Effector CD4-positive, alpha-beta T cell (primary cell): ENCODE measurements at places on chromosomes 2 and 18.

GRCh38 chr2:54409752-54410151, 46.4 kb upstream of the SPTBN1 start:
- no peak for DNase-seq

DNA sequence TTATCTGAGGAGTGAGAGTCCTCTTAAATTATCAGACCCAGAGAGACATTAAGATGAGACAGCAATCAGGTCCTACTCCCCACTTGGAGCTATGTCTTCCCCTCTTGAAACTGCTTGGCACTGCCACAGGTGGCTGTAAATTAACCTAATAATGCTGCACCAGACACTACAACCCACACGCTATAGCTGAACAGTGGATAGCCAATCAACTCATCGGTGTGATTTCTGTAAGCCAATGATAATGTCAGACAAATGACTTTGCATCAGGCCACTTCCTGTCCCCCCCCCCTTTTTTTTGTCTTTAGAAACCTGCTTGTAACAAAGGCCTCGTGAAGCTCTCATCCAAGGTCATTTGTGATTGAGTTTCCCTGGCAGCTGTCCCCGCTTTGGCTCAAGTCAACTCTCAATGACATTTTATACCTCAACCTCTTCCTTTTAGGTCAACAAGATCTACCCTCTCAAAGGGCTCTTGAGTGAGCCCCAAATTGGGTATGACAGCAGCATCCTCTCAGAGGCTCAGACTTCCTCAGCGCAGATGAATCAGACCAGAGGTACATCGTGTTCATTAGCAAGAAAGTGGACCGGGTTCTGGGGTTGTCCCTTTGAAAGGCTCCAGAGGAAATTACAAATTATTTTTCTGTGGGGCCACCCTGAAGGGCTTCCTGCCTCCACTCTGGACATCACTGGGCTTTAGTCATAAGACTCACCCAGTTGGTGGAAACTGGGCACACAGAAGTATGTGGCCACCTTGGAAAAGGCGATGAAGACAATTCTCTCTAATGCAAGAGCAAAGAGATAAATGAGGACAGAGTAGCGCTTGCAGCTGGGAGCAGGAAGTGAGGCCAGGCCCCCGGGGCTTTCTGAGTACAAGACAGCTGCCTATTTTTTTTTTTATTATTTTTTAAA, 73.6 kb downstream of the COPS8 start:
- no peak for DNase-seq

DNA sequence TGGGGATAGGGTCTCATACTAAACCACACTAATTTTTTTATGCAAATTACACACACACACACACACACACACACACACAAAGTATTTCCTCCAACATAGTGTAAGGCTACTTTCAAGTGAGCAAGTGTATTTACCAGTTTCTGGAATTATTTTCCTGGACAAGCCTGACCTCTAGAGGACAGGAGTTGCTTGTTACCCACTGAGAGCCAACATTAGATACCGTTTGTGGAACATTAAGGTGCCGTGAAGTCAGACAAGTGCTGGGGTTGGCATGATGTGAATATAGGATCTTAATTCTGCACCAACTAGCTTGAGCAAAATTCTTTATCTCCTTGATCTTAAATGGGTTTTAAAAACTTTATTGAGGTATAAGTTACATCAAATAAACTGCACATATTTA, 39.3 kb upstream of the SERPINB2 start:
- no peak for DNase-seq

- DNase-seq = no peak
Measured at GRCh38 chr2:96815326-96816126, 542 bp upstream of the CNNM3 start.

DNA sequence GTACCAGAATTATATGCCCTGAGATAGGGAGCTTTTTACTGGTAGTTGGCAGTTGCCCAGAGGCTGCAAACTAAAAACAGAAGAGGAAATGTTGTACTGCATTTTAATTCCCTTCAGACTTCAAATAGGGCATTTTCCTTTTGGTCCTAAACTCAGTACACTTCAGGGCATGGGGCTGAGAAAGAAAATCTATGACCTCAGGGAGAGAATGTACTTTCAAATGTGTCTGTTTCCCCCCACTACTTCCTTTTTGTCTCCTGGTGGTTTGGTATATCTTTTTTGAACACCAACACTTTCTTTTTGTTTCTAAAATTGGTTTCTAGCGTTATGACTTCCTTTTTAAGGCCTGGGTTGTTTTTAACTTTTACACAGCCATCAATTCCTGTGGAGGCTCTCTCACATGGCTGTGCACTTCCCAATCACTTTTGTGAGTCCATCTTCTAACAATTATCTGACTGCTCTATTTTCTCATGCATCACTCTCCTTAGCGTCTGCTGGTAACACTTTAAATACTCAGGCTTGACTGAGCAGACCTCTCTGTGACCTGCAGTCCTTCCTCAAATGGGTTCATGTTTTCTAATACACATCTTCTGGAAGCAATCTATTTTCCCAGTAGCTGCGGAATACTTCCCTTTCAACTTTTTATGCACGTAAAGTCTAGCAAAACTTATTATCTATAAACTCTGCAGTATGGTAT, 596.0 kb downstream of the LRP1B start:
- no peak for DNase-seq

- DNase-seq = no peak
Measured at GRCh38 chr18:25308381-25308780, 43.6 kb downstream of the ZNF521 start.

DNA sequence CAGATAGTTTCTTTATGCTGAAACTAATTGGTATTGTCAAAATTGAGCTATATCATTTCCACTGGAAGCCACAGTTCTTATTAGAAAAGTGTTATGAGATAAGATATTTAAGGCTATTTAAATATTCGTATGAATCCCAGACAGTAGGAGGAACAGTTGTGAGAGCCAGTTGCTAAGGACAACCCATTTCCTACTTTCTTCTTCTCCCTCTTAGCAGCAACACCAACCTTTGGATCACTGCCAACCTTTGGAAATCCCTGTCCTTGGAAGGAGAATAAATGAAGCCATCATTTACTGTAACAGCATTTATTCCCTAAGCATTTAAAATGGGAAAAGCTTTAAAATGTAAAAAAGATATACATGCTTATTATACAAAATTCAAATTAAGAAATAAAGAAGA, 85.8 kb downstream of the PLCL1 start:
- DNase-seq = no peak

DNA sequence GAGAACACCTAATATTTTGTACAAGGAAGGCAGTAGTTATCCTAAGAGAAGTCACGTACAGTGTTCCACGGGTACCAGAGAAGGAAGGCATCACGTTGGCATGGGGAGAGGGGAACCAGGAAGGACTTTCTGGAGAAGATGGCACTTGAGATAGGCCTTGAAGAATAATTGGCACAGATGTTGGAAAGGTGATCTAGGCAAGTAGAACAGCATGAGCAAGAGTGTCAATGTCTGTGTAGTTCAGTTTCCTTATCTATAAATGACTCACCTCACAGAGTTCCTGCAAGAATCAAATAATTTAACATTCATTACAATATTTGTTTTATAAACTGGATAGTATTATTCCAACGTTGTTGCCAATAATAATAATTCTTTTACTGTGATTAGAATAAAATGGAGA, 48.3 kb upstream of the BZW1 start:
- no peak for DNase-seq

DNA sequence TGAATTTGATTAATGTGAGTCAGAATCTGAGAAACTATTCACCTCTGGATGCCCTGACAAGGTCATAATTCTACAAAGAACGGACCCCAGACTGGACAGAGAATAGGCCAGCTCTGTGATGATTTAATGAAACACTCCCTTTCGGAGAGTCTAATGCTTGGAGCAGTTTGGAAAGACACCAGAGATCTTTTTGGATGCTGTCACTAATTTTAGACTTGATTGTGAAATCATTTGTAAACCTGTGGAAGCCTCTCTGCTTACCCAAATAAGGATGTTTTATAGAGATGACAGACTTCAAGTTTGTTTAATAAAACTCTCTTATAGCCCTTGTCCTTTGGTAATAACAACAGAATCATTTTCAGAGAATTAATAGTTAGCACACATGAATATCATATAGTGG, 83.5 kb downstream of the MYL12B start:
- no peak for DNase-seq

GRCh38 chr18:41660654-41661053, 294.4 kb upstream of the PIK3C3 start:
- DNase-seq = no peak

DNA sequence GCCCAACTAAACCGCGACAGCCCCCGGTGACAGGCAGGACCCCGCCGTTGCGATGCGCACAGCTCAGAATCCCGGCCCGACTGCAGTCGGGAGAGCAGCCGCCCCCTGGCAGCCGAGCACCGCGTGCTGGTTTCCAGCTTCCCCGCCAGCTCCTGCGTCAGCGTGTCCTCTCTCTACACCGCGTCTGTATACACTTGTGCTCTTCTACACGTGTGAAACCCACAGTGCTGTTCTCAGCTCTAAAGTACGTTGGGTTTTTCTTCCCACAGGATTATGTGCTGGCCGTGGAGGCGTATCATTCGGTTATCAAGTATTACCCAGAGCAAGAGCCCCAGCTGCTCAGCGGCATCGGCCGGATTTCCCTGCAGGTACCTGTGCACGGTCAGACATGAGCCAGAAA, 54.0 kb downstream of the ADI1 start:
- no peak for DNase-seq

DNA sequence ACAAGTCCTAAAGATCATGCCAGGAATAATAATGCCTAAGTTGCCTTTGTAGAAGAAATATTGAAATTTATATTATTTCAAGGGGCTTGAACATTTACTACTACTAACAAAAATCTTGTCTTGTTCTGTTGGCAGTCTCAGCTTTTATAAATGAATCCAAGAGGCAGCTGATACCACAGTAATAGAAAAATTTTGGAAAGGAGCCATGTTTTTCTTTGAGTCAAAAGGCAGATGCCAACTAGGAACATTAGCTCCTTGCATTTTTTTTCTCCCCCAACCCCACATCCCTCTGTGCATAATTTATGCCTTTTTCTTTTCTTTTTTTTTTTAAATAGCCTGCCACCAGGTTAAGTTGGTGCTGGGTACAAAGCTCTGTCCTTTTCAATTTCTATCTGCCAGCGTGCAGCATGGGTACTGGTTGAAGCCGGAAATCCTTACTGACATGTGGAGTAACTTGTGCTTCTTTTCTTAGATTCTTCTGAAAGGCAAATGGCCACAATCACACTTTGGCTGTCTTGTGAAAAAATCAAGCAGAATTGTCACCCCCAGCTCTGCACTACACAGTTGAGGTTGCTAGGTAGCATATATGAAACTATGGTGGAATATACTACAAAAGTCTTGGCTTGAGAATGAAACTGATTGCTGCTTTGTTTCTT, 98.8 kb downstream of the RHBDD1 start:
- DNase-seq = no peak

- no peak for DNase-seq
Measured at GRCh38 chr2:61714210-61714609, 139.7 kb downstream of the FAM161A start.

GRCh38 chr18:27599202-27599829, 414.2 kb upstream of the CHST9 start:
- no peak for DNase-seq
